Panc1 (cell line): ENCODE measurements at places on chromosomes 12 and 14.

DNA sequence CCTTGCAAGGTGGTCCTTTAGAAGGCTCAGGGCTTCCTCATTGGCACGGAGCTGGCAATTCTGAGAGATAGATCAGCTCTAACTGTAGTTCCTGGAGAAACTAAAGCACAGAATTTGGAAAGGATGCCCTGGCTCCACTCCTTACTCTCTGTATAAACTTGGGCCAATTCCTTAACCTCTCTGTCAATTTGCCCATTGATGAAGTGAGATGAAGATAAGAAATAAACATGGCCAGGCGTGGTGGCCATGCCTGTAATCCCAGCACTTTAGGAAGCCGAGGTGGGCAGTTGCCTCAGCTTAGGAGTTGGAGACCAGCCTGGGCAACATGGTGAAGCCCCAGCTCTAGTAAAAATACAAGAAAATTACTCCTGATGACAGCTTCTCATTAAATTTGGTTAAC, 34.0 kb upstream of the COX6A1 start:
- DNase-seq: no peak

DNA sequence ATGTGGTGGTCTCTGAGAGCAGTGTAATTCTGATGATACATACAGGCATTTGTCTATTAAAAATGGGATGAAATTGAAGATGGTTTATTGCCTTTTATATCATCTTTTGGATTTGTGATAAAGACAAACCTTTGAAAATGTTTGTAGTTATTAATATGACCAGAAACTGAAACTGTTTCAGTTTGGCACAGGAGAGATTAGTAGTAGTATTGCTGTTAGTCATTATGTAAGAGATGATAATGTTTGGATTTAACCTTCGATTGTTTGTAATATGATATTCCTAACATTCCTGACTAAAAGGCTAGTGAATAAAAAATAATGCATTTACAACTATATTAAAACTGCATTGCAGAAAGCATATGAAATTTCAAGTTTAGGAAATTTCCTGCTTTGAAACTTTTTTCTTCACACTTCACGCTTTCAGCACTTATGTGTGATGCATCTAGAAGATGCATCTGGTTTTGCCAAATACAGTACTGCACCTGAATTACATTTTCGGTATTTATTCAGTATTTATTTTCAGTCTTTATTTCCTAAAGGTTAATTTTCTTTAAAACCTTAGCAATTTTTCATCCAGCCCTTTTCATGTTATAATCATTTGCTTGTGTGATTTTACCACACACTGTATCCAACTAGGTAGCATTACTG, 25.5 kb downstream of the ADIPOR2 start:
- no peak for DNase-seq

DNA sequence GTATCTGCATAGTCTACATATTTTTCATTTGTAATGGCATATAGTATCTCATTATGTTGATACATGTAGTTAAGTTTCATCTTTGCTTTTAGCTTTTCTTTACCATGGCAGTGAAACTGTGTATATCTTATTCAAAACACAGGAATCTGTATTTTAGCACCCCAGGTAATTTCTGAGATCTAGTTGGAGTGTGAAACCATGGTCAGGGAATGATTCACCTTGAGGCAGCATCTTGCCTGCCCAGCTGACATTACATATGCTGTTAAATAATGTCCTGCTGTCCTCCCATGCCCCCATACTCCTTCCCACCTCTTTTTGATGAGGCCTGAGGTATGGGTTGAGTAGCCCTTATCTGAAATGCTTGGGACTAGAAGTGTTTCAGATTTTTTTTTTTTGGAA, 125.4 kb upstream of the ATF1 start:
- no peak for DNase-seq

DNA sequence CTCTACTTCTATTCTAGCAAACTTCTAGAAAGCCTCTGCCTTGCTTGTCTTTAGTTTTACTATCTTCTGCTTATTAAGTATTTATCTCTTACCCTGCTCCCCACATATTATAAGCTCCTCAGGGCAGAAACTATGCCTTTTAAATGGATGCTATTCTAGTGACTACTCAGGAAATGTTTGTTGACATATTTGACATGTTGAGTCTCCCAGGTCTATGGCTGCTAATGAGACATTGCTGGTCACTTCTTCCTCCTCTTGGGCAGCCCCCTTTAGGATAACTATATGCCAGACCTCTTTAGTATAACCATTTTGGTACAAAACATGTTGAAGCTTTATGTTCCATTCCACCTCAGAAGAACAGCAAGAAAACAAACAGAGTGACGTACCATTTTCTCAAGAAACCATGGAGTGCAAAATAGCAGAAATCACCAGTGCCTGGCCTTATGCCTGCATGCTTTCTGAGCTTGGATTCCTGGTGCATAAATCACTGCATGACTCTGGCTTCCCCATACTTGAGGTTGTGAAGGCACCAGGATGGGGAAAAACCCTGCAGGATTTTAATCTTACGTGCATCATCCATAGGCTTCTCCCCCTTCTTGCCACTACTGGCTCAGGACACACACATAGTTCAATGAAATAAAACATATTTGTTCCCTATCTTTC, 202.6 kb downstream of the TMX1 start:
- peak; percentile 70 for DNase-seq

- no peak for DNase-seq
Measured at GRCh38 chr12:15520083-15520482, 197.8 kb downstream of the PTPRO start.

GRCh38 chr12:120237360-120238171, 28.0 kb downstream of the PXN start:
- DNase-seq: no peak

DNA sequence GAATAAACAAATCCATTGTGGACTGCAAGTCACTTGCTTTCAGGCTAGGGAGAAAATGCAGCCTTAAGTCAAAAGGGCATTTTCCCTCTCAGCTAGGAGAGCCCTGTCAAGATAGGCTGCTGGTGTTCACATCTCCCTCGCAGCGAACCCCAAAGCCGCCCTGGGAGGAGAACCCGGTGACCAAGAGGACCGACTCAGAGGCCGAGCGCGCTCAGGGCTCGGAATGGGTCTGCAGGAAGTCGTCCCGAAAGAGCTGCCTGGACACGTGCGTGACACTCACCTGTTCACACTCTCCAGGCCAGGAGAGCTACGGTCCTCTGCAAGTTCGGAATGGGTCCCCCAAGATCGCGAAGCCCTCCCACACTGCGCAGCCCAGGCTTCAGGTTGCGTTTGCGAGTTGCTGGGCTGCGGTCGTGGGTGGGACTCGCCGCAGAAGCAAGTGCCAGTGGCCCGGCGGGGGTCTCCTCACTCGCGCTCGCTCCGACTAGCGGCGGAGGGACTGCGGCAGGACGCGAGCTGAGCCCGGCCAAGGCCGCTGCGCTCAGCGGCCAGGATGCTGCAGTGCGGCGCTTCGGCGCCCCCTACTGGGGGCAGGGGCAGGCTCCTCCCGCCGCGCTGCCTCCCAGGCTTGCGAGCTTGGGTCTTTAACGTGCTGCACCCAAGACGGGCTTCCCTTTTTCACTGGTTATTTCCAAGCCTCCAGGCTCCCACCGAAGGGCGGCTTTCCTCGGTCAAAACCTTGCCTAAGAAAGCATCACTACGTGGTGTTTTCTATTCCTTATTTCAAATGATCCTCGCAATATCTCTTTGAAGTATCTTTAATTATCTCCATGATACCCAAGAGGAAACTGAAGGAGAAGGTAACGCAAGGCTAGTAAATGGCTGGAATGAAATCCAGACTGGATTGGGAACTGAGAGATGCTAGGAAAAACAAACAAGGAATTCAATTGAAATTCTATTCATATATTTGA, at the start of gene RERG:
RERG (minus strand) TSS at position 503 of the 971 bp plus-strand sequence. CDS start 3,928 bp downstream, outside the sequence.
- DNase-seq: peak; percentile 33

DNA sequence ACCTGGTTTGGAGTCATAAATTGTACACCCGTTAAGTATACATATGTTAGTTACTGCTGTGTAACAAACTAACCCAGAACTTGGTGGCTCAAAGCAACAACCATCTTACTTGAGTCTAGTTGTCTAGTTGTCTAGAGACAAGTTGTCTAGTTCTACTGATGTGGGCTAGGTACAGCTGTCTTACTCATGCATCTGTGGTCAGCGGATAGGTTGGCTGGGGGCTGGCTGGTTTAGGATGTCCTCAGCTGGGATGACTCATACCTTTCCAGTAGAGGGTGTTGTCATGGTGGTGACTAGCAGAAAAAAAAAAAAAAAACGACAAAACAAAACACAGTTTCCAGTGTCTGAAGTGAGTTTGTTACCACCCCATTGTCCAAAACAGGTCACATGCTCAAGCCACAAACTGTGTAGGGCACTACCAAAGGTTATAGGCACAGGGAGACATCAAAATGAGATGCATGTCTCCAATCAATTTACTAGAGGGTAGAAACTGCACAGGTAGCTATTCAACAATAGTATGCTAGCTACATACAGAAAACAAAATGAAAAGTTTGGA, 680.3 kb downstream of the MED13L start:
- no peak for DNase-seq

- no peak for DNase-seq
Measured at GRCh38 chr12:64561302-64562136, 48.8 kb upstream of the RASSF3 start.

- DNase-seq: no peak
Measured at GRCh38 chr12:91023326-91024004, 18.7 kb upstream of the EPYC start.

DNA sequence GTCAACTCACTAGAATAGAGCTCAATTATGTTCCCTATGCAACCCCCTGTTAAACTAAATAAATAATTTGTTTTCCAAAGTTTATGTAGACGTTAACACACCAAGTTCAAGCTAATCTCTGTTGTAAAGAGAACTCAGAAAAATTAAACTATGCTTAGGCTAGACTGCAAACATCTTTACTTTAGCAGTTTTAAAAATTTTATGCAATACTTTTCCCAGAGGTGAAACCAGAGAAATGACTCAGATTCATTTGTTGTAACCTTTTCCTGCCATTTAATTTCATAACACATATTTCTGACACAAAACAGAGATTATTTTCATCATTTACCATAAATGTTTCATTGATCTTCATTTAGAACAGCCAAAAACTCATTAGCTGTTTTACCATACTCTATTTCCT, 27.4 kb downstream of the ABCC9 start:
- no peak for DNase-seq

DNA sequence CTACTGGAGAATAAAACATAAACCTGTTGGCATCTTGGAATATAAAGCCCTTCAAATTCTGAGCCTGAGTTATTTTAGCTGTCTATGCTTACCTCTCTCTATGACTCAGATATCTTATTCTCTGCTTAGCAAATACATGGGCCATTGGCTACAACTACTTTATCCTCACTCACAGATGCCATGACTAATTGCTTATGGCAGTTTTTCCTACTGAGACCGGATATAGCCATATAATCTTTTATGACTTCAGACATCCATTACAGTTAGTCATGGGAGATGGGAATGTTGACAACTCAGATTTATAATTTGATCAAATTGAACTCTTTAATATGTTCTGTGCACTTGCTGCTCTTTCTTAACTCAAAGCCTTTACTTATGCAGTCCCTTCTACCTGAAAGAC, 502.4 kb upstream of the ATP2B1 start:
- DNase-seq: peak; percentile 8

- no peak for DNase-seq
Measured at GRCh38 chr14:95267306-95267705, 52.4 kb downstream of the CLMN start.

DNA sequence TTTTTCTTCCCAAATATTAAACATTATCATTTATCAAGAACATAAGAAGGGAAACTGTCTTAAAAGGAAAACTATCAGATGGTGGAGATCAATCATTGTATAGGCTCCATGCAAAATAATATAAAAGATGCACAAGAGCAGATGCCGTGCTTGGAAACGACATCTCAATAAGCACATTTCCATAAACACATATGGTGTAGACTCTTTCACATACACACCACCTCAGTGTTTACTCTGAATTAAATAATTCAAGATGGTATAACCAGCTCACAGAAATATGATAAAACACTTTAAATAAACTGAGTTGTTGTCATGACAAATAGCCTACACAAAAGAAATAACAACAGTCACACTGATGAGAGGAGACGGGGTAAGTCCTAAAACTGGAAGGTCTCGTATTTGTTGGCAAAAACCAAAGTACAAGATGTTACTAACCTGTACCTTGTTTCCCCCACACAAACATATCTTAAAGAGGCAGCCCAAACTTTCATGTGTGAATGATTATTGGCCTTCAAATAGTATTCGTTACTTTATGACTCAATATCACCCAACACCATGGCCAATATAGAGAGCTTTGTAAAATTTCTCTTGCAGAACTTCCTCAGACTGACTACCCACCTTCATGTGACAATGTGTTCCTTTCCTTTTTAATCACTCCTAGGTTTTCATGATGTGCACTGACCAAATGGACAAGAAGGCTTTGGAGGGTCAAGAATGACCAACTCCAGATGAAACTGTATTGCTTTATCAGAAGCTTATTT, 48.6 kb upstream of the TMPO start:
- DNase-seq: no peak

DNA sequence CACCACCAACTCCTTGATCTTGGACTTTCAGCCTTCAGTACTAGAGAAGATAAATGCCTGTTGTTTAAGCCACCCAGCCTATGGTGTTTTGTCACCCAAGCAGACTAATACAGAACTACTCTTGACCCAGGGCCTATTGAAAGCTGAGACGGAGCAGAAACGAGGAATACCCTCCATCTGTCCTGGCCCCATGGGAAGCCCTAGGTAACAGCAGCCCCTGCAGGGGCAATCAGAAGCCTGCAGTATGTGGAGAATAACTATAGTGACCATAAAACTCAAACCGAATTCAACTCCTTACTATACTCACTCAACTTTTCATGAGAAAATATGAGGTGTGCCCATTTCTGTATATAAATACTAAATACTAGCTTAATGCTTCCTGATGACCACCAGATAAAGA, 307.4 kb downstream of the NUAK1 start:
- DNase-seq: no peak

DNA sequence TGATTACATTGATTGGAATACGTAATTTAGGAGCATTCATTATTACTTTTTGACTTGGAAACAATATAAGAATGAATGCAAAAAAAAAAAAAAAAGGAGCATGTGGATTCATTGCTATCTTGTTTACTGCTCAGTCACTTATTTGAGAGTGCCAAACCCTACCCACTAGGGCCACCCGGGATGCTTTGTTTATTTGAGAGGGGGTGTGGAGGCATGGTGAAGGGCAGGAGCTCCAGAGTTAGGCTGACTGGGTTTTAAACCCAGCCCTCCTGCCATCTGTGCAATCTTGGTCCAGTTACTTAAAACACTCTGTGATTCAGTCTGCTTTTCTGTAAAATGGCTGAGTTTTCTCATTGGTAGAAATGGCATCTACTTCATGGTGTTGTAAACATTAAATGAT, 195.2 kb downstream of the RAD51B start:
- no peak for DNase-seq
